Activated CD4-positive, alpha-beta T cell treated with anti-CD3 and anti-CD28 coated beads for 36 hours (primary cell): ENCODE measurements at places on chromosomes 7 and 10. TPM values are rescaled to one million over a fixed set of nuclear protein-coding genes. Genes with fewer than 3 reads are reported as not detected.

Gene VSTM2A
- not detected for total RNA-seq

Gene CYP26A1
- total RNA-seq: not detected

Gene LAMB4
- not detected for total RNA-seq

Gene TMEM184A
- total RNA-seq: 0.14 TPM

Gene SLC13A4
- total RNA-seq: not detected

Gene HOGA1
- not detected for total RNA-seq

Gene STARD3NL
- total RNA-seq: 27.9 TPM

Gene AUTS2
- 3.0 TPM for total RNA-seq

Gene PTPRN2
- 0.51 TPM for total RNA-seq

Gene SEMA3C
- not detected for total RNA-seq

Gene MCM10
- 86.2 TPM for total RNA-seq

Gene ABCB4
- total RNA-seq: not detected

Gene SPDYE1
- total RNA-seq: not detected

Gene CPA2
- total RNA-seq: 0.18 TPM

Gene PRKCQ
- total RNA-seq: 32.9 TPM

Gene PNLIPRP1
- total RNA-seq: not detected

Gene NKX2-3
- not detected for total RNA-seq

Gene PHKG1
- 1.6 TPM for total RNA-seq

Gene SFRP5
- not detected for total RNA-seq

Gene LIPF
- total RNA-seq: not detected

Gene INMT
- total RNA-seq: 0.09 TPM

Gene PGAM2
- not detected for total RNA-seq

Gene ZNF277
- total RNA-seq: 21.4 TPM

Gene TRA2A
- total RNA-seq: 86.8 TPM

Gene TWIST1
- 1.2 TPM for total RNA-seq

Gene RTKN2
- total RNA-seq: 4.8 TPM

Gene SLC16A9
- total RNA-seq: 1.0 TPM

Gene MMP21
- not detected for total RNA-seq

Gene RHBDD2
- 21.6 TPM for total RNA-seq
